Right renal pelvis (tissue), 4 donors: ENCODE measurements at places on chromosomes 6 and 20. TPM values are rescaled to one million over a fixed set of nuclear protein-coding genes. Genes with fewer than 3 reads are reported as not detected.
A peak's percentile ranks its signal among the peaks of the same experiment; 100 is the strongest.

- DNase-seq, result peak; percentile 57
These were observed 48.9 kb downstream of the ANKRD60 start for GRCh38 chr20:58179432-58180099.

GRCh38 chr6:41967312-41968287 lies 26.0 kb upstream of the CCND3 start:
- DNase-seq, result no peak

DNA sequence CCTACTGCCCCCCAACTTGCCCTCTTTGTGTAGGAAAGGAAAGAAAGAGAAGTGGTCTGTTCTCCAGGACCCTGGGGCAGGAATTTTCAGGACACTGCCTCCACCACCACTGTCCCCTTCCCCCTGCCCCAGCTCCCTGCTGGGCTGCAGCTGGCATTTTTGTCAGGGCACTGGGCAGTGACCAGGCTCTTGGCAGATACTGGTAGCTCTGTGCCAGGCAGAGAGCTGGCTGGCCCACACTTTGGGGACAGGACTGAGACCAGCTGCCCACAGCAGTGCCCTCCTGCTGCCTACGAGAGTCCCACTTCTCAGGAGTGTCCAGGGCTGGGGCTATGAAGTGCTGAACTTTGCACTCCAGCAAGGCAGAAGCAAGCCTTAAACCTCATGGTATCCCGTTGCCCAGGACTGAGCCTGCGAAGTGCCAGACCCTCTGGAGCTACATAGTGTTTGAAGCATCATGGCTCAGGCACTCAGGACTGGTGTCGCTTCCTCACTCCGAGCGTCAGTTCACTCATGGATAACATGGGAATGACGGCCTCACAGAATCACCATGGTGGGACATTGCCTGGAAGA lies 19.3 kb downstream of the SLC13A3 start:
- DNase-seq, result no peak

- DNase-seq, result peak; percentile 50
These were observed 43.0 kb upstream of the TMEM200A start for GRCh38 chr6:130322673-130323268.

DNA sequence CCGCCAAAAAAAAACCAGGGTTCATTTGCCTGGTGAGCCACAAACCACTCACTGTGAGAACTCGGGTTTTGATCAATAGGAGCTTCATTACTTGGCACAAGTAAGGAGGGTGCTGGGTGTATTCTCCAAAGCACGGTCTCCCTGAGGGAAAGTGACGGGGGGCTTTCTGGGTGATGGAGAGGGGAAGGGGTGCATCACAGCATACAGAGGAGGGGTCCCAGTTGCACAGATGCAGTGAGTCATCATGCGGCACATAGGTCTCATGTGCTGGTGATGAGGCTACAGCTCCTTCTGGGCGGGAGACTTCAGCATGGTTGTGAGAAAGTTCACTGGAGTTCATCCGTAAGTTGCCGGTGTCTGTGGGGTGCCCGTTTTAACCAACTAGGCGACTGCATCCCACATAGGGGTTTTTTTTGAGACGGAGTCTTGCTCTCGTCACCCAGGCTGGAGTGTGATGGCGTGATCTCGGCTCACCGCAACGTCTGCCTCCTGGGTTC lies 36.2 kb downstream of the SUN5 start:
- no peak for DNase-seq

- no peak for DNase-seq
These were observed 181.7 kb upstream of the TAB2 start for GRCh38 chr6:149135809-149136208.

DNA sequence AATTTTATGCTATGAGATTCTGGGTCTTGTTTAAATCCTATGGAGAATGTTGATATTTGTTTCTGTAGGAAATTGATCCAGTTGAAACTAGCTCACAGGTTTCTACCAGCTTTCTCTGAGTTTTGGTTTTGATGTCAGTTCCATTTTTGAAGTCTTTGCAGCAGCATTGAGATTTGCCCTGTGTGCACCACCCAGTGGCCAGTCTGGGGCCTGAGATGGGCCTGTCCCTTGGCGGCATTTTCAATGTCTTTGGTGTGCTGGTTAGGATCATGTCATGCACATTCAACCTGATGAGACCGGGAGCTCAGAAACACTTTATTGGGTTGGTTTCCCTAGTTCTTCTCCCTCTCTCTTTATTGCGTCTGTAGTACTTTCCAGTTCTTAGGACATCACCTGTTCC lies 395.2 kb upstream of the MAP3K7 start:
- DNase-seq, result no peak

GRCh38 chr6:78308025-78308424 lies 559.3 kb upstream of the IRAK1BP1 start:
- no peak for DNase-seq

DNA sequence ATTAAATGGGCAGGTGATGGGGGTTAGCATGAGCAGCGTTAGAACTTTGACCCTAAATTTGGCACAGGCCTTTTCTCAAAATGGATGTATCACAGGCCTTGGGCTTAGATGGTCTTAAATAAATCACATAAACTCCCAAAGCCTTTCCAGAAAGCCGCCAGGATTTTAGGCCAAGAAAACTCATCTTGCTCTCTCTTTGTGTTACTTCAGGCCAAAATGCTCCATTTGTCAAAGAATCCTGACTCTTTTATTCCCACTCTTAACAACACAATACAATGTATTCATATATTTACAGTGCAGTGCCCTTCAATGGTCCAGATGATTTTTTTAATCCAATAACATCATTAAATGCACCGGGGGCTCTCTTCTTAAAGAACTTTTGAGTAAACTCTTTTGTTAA lies 5.9 kb upstream of the TCP11 start:
- DNase-seq, result no peak

GRCh38 chr6:111843347-111844147 lies 29.7 kb downstream of the FYN start:
- no peak for DNase-seq

DNA sequence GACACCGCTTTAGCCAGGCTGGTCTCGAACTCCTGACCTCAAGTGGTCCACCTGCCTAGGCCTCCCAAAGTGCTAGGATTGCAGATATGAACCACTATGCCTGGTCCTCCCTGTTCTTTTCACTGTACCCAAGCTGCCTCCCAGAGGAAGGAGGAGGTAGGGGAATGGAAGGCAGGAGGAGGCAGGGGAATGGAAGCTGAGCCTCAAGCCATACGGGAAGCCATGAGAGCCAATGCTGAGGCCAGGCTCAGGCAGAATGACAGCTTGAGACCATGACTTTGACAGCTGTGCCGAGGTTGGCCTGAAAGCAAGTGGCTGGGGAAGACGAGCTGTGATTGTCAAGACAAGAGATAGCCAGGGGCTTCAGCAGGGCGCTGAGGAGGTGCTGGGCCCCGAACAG lies 13.6 kb upstream of the ZNF335 start:
- DNase-seq, result no peak

GRCh38 chr20:44501448-44501847 lies 20.4 kb downstream of the SERINC3 start:
- DNase-seq, result no peak

GRCh38 chr6:67643281-67643680 lies 991.8 kb upstream of the ADGRB3 start:
- DNase-seq, result no peak

DNA sequence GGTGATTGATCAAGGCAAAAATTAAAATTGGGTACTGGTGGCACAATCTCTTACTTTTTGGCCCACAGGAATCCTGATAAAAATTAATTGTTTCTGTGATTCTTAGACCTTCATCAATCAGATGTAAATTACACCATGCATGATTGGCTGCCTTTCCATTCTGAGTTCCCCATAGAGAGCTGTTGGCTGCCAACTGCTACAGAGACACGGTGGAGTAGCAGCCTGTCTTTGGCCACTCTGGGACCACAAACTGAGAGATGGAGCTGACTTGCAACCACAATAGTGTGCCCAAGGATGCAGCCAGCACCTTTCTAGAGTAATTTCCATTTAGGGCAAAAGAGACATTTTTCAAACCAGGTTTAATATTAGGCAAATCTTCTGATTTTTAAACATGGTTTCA lies 274.3 kb upstream of the MMS22L start:
- DNase-seq, result no peak

DNA sequence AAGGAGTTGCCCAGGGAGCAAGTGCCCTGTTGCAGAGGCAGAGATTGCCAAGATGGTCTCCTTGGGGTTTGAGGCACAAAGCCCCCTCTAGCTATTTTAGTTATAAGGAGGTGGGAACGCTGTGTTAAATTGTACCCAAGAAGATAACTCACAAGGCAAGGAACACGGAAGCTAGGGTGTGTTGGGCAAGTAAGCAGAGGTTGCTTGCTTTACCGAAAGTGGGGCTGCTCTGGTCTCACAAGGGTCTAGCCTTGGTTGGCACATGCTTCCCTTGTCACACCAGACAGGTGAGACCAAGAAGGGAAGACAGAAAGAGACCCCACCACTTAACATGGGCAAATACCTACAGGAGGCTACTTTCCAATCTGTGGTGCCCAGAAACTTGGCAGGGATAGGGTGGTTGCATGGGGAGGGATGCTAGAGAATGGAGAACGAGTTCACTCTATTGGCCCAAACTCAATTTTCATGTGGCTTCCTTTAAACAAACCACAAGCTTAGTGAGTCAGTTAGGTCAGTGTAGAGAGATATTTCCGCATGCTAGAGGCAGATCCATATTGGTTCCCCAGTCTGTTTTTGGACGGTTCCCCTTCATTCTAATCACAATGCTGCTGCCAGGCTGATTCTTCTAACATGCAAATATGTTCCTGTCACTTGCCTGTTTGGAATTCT lies 42.4 kb downstream of the PLAGL1 start:
- no peak for DNase-seq

DNA sequence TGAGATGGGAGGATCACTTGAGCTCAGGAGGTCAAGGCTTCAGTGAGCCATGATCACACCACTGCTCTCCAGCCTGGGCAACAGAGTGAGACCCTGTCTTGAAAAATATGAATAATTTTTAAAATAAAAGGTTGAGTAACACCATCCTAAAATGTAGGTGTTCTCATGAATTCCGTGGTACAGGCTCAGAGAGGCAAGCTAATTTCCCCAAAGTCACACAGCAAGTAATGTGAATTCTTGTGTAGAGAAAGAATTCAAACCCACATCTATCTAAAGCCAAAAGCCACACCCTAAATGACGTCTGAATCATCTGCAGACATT lies 80.5 kb downstream of the ZNF217 start:
- DNase-seq, result no peak

DNA sequence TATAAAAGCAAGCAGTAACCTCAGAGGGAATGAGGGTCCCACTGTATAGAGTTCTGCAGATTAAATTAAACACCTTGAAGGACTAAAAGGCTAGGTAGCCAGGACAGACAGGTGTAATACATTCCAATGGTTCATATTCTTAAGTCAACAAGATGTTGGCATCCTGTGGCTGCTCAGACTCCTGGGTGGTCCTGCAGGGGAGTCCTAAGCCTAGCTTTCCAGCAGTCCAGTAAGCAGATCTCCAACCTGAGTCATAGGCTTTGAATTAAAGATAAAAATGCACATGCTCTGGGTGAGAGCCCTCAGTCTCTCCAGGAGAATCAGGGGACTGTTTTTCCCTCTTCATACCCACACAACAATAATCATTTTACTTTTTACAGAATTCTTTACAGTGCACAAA lies 307.3 kb upstream of the SUPT3H start:
- DNase-seq, result no peak

GRCh38 chr6:122770835-122771601 lies 8.5 kb upstream of the FABP7 start:
- no peak for DNase-seq

DNA sequence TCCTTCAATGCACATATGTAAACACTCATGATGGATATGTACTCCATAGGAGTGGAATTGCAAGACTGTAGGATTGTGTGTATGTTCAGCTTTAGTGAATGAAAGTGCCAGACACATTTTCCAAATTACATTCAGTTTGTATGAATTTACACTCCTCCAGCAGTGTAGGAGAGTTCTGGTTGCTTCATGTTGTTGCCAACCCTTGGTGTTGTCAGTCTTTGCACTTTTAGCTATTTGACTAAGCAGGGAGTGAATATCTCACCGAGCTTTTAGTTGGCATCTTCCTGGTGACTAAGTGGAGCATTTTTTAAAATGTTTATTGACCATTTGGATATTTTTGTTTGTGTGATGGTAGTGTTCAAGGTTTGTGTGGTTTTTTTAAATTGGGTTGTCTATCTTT lies 23.9 kb downstream of the NKX2-4 start:
- DNase-seq, result no peak

GRCh38 chr20:1712634-1713624 lies 55.4 kb upstream of the SIRPG start:
- DNase-seq, result no peak

DNA sequence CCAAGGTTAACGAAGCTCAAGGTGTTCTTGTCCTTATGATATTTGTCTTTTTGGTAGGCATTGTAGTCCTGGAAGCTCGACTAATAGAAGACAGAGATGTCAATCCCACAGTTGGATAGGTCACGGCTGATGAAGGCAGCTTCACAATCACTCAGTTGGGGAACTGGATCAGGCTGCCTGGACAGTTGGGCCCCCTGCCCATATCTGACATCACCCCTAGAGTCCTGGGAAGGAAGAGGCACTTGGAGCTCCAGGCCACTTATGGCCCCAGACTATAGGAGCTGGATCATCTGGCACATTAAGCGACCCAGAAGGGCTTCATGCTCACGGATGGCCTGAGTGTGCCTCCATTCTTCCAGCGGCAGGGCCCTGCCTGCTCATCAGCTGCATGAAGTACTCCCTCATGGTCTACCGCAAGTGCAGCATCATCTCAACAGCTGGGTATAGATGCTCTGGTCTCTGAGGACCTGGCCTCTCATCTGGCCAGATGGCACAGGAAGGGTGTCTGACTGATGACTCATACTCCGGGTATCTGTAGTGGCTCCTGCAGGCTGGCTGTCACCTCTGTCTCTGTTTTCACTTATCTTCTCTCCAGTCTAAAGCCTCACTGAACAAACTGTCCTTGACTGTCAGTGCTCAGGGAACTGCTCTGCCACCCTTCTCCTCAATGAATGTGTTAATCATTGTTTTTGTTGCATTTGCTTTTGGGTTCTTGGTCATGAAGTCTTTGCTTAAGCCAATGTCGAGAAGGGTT lies 29.2 kb upstream of the SSR1 start:
- no peak for DNase-seq

GRCh38 chr6:113356139-113356538 lies 501.0 kb upstream of the MARCKS start:
- DNase-seq, result no peak

DNA sequence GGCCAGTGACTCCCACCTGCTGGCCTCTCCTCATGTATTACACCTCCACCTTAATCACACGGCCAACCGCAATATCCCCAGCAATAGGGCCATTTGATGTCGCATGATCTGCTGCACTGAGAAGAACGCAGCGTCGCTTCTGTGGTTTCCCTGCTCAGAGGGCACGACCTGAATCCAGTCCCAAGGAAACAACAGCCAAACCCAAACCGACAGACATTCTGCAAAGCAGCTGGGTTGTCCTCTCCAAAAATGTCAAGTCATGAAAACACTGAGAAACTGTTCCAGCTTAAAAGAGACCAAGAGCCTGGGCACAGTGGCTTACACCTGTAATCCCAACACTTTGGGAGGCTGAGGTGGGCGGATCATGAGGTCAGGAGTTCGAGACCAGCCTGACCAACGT lies 7.5 kb upstream of the BPI start:
- no peak for DNase-seq

The PRDM13 gene
- not detected for polyA plus RNA-seq

The ATP9A gene
- polyA plus RNA-seq, result 62.9 TPM

The LY86 gene
- 1.2 TPM for polyA plus RNA-seq

The ELOVL5 gene
- polyA plus RNA-seq, result 85.9 TPM

The TBX18 gene
- 11.4 TPM for polyA plus RNA-seq

The ZSWIM1 gene
- polyA plus RNA-seq, result 15.0 TPM

The DDR1 gene
- 211 TPM for polyA plus RNA-seq

The IRF4 gene
- polyA plus RNA-seq, result 0.18 TPM

The HSPA12B gene
- polyA plus RNA-seq, result 13.3 TPM

The PRPH2 gene
- 3.8 TPM for polyA plus RNA-seq

The NKAIN4 gene
- polyA plus RNA-seq, result 29.0 TPM
